ENCODE measurements at places on chromosomes 2 and 18.

DNA sequence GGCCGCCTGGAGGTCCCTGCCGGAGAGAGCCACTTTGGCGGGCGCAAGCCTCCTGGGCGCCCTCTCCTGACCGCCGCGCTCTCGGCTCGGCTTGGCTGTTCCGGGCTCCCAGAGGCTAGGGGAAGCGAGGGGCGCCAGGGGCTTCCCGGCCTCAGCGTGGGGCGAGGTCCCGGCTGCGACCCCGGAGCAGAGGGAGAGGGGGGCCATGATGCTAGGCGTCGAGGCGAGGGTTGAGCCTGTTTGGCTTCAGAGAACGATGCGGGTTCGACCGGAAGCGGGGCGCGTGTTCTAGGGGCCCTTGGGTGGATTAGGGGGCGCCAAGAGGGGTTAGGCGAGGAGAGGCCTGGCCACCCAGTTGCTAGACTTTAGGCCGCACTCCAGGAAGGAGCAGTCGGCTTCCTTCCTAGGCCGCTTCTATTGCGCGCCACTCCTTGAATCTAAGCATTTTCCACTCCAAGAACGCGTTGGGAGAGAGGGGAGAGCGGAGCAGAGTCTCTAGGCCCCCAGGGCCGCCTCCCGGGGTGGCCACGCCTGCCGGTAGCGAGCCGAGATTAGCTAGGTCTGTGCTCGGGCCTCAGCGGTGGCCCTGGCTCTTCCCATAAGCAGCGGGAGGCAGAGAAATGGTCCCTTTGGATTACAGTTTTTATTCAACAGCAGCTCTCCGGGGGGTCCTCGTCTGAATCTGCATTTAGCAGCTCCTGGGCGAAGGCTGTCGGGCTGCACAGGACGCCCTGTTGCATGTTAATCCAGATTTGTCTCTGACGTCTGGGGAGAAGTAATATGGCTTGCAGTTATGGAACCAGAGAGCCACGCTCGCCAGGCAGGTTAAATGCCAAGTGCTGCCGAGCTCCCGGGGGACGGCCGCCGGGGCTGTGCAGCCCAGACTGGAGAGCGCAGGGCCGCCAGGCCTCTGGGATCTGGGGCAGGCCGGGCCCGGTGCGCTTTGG is 11.3 kb downstream of the MEIS1 start:
- DNase-seq = no peak

GRCh38 chr2:19312949-19313348 is 45.5 kb downstream of the OSR1 start:
- DNase-seq = no peak

GRCh38 chr18:62749389-62749788 is 34.0 kb downstream of the PHLPP1 start:
- no peak for DNase-seq

DNA sequence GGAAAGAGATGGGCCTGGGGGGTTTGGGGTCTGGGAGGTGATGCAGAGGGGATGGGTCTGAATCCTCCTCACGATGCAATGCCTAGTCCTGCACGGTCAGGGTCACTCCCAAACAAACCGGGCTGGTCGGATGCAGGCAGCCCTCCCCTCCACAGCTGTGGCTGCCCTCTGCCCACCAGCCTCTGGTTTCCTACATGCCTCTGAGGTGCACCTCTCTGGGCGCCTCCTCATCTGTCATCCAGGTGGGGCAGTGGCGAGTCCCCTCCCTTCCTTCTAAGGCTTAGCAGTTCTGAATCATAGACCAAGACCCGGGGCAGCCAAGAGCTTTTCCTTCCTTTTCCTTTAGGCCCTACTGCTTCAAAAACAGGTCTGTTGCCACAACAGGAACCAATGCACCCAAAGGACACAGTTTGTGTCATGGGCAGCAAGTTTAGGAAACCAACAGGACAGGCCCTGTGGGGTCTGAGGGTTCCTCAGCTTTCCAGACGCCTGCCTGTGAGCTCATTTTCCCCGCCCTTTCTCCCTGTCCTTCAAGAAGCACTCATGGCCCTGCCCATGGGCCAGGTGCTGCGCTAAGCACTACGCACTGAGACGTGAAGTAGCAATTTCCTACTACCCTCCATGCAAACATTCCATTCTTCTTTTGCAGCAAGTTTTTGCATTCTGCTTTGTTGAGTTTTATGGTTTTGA is 6.5 kb upstream of the MAL start:
- DNase-seq = no peak

GRCh38 chr2:210503001-210503623 is 26.6 kb upstream of the LANCL1 start:
- peak; percentile 24 for DNase-seq

DNA sequence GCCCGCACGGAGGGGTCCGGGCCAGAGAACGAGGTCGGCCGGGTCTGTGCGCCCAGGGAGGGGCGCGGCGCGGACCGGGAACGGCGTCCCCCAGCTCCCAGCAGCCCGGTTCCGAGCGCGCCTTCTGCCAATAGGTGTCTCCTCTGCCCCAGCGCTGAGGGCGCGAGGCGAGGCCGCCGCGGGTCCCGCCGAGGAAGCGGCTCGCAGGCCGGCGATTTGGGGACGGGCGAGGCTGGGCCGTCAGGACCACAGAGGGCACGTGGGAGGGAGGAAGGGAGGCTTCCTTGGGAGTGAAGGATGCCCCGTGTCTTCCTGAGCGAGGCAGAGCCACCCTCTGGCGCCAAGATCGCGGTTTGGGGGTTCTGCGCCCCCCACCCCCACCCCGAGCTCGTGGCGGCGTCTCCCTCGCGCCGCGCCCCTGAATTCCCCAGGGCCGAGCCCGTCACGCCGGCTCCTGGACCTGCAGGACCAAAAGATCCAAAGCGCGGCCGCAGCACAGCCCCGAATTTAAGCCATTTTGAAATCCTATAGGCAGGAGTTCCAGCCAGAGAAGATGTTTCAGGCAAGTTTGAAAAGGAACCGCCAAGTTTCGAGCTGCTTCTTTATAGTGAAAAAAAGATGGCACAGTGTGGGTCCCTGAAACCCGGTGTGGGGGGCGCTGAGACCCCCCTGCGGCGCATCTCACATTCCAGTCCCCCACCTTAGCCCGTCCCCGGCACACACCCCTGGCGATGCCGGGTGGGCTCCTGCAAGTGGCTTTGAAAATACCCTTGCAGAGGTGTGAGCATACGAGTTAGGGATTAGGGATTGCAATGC is 909 bp downstream of the NFATC1 start:
- DNase-seq = no peak

DNA sequence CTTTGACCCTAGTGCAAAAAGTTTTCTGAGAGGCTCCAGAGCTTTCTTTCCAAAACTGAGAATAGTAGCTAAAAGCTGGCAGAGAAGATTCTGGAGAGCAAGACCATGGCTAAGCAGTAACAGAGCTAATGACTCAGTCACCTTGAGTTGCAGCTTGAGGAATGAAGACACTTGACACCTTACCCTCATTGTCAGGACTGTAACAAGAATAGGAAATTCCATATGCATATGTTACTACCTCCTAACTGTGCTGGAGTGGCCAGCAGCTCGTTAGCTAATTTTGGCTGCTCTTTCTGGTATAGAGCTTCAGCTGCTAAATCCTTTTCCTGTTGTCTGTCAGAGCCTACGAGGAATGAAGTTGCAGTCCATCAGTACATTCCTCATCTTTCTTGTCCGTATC is 68.6 kb upstream of the LHCGR start:
- no peak for DNase-seq

GRCh38 chr2:43559391-43560230 is 36.2 kb downstream of the THADA start:
- no peak for DNase-seq

DNA sequence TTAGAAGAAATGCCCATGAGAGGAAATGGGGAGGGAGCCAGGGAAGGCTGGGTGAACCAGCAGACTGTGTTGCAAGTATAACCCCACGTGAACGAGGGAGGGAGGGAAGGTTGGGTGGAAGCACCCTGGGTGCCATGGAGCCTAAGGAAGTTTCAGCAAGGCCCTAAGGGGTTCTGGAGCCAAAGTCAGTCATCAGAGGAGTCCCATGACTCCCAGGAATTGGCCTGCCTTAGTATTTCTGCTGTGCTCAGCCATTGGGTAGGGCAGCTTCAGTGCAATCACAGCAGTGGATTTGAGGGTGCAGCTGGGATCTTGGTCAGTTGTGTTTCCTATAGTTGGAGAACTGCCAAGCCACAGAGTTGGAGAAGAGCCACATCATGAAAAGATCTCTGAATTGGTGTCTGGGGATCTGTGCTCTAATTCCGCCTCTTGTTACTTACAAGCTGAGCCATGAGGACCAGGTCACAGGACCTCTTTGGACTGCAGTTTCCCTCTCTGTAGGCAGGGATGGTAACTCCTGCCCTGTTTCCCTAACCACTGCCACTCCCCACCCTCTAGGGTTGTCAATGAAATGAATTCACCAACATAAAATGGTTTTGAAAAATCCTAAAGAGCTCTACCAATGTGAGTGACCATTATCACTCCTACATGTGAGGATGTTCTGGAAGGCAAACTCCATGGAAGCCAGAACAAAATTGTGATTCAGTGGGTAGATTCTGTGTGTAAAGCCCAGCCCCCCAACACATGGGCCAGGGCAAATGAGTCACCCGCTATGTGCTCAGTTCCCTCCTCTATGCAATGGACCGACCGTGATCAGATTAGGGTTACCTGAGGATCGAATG is 108.9 kb downstream of the CLIP4 start:
- no peak for DNase-seq

- no peak for DNase-seq
Measured at GRCh38 chr2:64221935-64222334, 77.7 kb upstream of the PELI1 start.
